Bone marrow (tissue), 2 donors: ENCODE measurements at places on chromosomes 13 and 19.

DNA sequence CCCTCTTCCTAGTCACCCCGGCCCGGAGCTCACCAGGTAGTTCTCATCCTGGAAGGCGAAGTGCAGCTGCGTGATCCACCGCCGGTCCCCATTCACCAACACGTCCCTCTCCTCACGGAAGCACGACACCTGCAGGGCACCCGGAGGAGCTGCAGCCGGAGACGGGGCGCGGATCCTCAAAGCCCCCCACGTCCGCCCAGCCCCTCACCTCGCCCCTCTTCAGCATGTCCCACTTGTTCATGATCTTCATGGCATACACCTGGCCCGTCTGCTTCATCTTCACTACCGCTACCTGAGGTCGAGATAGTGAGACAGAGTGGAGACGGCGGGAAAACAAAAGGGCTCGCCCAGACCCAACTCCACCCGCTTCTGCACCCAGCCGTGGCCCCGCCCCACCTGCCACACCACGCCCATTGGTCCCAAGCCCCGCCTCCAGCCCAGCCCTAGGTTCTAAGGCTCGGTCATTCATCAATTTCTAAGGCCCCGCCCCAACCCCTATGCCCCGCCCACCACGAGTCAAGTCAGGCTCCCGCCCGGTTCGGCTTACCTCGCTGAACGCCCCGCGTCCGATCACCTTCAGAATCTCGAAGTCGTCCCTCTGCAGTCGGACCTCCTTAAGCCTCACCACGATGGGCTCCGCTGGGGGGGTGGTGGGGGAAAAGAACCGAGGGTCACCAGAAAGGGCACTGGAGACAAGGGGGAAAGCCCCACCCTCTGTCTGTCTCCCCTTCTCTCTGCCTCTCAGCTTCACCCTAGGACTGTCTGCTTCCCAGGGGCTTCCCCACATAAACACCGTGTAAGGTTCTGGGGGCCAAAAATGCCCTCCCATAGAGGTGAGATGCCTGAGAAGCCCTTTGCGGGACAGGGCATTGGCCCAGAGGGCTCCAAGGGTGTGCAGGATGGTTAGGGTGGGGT lies 2.8 kb downstream of the DMPK start:
- peak; percentile 58 for DNase-seq

DNA sequence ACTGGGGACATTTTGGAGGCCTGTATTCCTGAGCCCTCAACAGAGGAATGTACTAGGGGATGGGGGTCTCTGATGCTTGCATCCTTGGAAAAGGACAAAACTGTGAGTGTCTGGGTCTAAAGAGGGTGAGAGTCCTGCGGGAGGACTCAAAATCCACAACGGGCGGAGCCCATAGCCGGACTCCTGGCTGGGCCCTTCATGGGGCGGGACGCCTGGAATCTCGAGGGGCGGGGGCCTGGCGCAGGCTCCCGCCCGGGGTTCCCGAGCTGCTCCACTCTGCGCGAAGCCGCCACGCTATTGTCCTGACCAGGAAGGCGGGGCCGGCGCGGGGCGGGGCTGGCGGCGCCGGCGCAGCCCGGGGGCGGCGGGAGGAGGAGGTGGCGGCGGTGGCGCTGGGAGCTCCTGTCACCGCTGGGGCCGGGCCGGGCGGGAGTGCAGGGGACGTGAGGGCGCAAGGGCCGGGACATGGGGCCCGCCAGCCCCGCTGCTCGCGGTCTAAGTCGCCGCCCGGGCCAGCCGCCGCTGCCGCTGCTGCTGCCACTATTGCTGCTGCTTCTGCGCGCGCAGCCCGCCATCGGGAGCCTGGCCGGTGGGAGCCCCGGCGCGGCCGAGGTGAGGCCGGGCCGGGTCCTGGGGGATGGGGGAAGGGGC lies at the start of gene APLP1:
APLP1 (plus strand) TSS at position 403 of the 651 bp plus-strand sequence; CDS start at position 466, 63 bp downstream.
- no peak for DNase-seq

GRCh38 chr13:20776751-20777150 lies 3.0 kb upstream of the EEF1AKMT1 start:
- no peak for DNase-seq

GRCh38 chr19:7830272-7830771 lies 304 bp downstream of the EVI5L start:
- DNase-seq, result no peak

DNA sequence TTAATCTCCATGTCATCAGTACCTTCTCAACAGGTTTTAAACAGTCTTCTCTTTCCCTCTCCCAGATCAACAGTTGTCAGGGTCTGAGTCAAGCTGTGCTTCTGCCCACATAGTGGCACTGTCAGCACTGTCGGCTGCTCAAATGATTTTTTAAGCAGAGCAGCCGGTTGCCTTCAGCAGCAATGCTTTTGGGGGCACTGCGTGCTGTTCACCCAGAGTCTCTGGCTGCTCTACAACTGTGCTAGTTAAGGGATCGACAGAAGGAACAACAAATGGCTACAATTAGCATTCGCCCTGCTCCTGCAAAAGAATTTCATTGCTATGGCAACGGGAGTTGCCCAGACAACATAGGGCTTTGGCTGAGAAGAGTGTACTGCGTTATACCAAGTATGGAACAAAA lies 412.9 kb downstream of the DIAPH3 start:
- DNase-seq, result no peak

- DNase-seq, result no peak
These were observed 172.1 kb upstream of the RFC3 start for GRCh38 chr13:33645591-33646554.

- DNase-seq, result no peak
These were observed 5.3 kb downstream of the SBNO2 start for GRCh38 chr19:1168572-1169410.

GRCh38 chr13:51230477-51231105 lies 8.4 kb downstream of the FAM124A start:
- no peak for DNase-seq

DNA sequence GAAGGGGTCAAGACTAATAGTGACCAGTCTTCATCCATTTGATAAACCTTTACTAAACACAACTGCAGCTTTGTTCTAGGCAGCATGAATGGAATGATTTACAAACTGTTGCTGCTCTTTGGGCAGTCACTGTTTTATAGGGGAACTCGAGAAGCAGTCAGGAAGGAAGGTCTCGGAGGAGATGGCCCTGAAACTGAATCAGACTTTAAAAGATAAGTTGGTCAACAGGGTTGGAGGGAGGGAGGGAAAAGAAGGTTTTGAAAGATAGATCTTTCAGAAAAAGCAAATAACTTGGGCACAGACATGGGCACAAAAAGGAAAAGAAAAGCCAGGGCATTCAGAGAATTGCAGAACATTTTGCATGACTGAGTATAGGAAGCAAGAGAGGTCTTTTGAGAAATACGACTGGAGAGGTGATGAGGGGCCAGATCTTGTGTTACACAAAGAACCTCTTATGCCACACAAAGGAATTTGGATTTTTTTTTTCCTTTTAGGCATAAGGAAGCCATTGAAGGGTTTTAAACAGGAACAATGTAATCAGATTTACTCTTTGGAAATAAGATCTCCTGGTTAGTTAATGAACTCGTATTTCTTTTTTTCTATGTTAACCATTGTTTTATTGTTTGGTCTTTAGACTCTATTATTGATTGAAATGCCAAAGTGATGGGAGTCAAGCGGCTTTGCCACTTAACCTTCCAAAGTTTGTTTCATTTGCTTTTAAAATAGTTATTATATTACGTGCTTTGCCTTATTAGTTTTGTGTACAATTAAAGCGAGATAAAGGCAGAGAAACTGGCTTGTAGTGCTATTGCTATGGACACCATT lies 37.5 kb upstream of the SACS start:
- no peak for DNase-seq

- DNase-seq, result peak; percentile 24
These were observed 12.8 kb downstream of the MOB3A start for GRCh38 chr19:2083174-2083854.

DNA sequence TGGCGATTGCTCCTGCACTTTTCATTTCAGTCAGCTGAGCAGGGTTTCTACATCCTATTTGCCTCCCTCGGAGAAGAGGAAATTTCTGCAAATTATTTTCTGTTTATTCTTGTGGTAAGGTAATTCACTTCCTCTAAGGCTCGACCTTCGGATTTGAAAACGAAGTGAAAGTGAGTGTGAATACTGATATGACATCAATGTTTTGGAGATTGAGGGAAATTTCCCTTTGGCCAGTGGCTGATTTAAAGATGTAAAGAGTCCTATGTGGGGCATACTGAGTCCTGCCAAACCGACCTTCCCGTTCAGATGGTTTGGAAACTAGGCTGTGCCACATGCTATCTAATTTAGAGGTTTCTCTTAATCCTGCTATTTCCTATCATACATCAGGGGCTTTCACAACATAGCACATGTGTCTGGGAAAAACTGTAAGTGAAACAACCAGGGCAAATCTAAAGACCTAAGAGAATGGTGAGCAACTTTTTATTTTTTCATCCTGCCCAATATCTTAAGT lies 112.3 kb downstream of the POSTN start:
- no peak for DNase-seq

GRCh38 chr19:10289836-10290356 lies at the start of gene ICAM5:
Gene ICAM5, plus strand, starts transcription at chr19:10289952. Its CDS starts 92 bp downstream, at chr19:10290044.
- no peak for DNase-seq
